Hair follicular keratinocyte (primary cell): ENCODE measurements at places on chromosomes 4 and X. TPM values are rescaled to one million over a fixed set of nuclear protein-coding genes. Genes with fewer than 3 reads are reported as not detected.

Gene CTAG2
- not detected in 2 replicates for total RNA-seq

Gene USP26
- not detected in 2 replicates for total RNA-seq

Gene OPHN1
- 2.5 TPM in 2 replicates for total RNA-seq

Gene PRDM8
- total RNA-seq, result 8.0 and 11.0 TPM in 2 replicates

Gene GYPE
- total RNA-seq, result not detected in 2 replicates

Gene ATOH1
- total RNA-seq, result not detected in 2 replicates

Gene PCDH19
- not detected in 2 replicates for total RNA-seq

Gene KIAA1210
- total RNA-seq, result not detected in 2 replicates

Gene PCDH7
- 8.5 and 17.1 TPM in 2 replicates for total RNA-seq

Gene CXorf66
- not detected in 2 replicates for total RNA-seq

Gene F9
- not detected in 2 replicates for total RNA-seq

Gene CPZ
- not detected in 2 replicates for total RNA-seq
